Activated CD8-positive, alpha-beta T cell treated with anti-CD3 and anti-CD28 coated beads for 36 hours (primary cell): ENCODE measurements at places on chromosomes 4 and X.
A peak's percentile ranks its signal among the peaks of the same experiment; 100 is the strongest.

- no peak for DNase-seq
These were observed 650.0 kb upstream of the BOD1L1 start for GRCh38 chr4:14277505-14277904.

- no peak for DNase-seq
These were observed 4.4 kb upstream of the HTATSF1 start for GRCh38 chrX:136493011-136493410.

DNA sequence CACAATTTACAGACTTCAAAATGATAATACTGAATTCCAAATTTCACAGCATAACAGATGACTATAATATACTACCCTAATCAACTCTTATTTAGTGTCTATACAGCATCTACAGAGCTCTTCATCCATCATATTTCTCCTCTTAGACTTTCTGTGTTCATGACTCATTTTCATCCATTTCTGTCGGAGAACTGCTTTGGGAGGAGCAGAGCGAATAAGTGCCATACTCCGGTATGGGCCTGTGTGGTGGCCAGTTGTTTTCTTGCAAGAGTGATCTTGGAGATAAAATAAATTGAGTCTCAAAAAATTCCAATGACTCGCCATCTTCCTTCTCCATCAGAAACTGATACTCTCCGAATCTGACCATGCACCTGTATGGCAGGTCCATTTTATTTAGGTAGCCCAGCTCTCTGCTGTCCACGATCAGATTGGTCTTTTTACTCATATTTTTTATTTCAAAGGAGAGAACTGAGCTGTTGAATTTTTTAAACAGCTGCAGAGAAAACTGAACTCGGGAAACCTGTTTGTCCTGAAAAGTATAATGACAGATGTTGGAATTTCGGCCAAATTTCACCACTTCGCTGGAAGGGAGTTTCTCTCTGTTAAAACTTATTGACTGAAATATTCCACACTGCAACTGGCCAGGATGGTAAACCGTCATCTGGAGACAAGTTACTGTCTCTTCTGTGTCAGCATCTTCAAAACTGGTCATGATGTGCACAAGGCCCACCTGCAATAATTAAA, 7.8 kb downstream of the TIFA start:
- DNase-seq, result no peak

DNA sequence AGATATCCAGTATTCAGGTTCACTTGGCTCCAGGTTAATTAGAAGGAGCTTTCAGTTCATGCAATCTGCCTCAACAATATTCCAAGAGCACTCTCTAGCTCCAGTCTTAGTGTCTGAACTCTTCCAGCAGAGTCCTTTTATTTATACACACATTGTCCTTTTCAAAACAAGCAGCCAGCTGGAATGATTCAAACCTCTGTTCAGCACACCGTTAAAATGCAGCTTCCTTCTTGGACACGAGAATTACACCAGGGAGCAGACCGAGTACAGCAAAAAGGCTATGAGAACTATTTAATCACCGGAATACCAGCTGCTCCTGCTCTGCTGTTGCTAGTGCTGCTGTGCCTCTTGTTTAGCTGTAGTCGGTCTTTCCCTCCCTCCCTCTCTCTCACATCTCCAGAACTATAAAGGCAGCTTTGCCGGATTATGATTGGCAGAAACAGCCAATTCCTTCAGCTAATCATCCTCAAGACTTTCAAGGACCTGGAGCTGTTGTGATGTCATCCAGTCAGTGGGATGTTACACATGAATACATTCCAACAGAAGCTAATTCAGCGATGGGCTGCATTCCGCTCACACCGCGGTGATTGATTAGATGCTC, at the start of gene NDST4:
Gene NDST4, minus strand, starts transcription at position 115 of the 601 bp plus-strand sequence. CDS start 36,584 bp downstream, outside the sequence.
- DNase-seq, result no peak

DNA sequence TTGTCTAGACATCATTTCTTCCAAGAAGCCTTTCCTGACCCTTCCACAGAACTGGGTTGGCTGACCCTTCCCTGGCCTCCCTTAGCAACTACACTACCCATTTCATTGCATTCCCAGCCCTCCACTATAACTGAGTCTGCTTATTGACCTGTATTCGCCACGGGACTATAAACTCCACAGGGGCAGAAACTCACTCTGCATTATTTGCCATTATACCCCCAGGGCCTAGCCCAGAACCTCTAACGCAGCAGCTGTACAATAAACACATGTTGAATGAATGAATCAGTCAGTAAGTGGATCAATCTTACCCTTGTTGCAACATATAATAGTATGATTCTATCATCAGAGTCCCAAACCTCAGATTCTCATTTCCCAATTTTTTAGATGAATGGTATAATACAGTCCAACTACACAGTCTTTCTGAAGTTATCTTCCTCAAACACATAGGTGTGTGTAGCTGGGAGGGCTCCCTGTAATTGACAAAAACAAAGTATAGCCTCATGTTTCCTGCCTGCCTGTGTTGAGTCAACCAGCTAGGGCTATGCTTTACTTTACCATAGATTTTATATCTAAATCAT, 209.3 kb downstream of the CHIC2 start:
- no peak for DNase-seq

GRCh38 chr4:99402765-99403164, 32.4 kb downstream of the ADH7 start:
- no peak for DNase-seq

GRCh38 chrX:8548446-8548845, 83.8 kb downstream of the VCX3B start:
- DNase-seq, result no peak

- no peak for DNase-seq
These were observed 117.7 kb downstream of the CRLF2 start for GRCh38 chrX:1094566-1095333.

DNA sequence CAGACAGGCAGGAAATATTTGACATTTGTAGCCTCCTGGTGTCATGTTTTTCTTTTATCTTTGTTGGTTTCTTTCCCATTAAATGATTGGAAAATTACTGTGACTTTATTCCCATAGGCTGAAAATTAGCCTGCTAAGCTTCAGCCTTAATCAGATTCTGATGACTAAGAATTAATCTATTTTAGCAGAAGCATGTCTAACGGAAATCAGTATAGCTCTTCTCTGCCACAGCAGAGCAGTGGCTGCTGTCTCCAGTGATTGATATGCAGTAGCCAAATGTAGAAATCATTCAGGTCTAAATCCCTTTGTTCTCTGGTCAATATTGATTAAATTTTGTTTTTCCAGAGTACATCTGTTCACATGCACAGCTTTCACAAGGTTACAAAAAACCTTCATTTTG, 199.3 kb downstream of the GC start:
- DNase-seq, result no peak

- no peak for DNase-seq
These were observed 25.8 kb upstream of the STBD1 start for GRCh38 chr4:76280488-76281441.

GRCh38 chrX:68440442-68440841, 7.1 kb upstream of the OPHN1 start:
- no peak for DNase-seq

- no peak for DNase-seq
These were observed 120.1 kb downstream of the AFF1 start for GRCh38 chr4:87054900-87055299.

DNA sequence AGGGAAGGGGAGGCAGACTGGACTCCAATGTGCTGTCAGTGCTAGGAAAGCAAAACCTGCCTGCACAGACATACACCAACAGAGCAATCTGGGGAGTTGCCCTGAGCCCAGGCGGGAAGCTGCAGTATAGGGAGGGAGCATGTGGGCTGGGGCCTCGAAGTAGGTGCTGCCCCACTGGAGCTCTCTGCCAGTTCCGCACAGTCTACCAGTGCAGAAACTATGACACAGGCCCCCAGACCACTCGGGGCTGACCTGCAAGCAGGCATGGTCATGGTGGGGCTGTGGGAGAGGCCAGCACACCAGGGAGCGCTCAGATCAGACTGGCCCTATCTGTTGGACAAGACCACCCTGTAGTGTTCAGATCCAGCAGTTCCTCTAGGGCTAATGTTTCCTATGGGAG, 344.1 kb upstream of the TRAM1L1 start:
- DNase-seq, result no peak

DNA sequence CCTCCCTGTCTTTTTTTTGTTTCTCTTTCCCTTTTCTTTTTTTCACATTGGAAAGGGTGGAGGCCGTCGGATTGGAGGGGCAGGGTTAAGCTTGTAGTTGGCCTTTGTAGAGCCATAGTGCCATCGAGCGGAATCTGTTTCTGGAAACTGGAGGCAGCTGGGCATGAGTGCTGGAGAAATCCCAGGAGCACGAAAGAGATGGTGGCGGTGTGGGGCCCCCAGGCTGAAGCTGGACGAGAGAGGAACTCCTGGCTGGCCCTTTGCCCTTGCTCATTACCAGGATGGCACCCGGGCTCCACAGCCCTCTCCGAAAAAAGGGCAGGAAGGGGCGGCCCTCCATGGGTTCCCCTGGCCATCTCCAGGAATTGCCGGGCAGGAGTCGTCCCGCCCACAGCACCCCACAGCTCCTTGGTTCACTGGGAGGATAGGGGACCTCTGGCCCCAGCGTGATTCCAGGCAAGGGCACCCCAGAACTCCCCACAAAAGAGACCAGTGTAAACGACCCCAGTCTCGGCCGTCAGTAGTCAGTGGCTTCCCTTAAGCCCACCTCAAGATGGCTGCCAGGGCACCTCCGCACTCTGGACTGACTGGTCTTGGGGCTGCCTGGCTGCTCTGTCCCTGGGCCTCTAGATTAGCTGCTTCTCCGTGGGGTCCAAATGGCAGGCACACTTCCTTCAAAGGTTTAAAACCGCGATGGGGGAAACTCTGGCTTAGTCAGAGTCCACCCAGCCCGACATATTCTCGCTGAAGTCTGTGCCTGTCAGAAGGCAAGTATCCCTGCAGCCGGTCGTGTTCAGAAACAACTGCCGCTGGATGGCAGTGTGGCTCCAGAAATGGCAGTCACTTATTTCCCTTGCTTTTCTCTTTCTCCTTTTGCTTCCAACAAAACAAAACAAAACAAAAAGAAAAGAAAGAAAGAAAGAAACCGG, 74.1 kb downstream of the NBDY start:
- peak; percentile 64 for DNase-seq

DNA sequence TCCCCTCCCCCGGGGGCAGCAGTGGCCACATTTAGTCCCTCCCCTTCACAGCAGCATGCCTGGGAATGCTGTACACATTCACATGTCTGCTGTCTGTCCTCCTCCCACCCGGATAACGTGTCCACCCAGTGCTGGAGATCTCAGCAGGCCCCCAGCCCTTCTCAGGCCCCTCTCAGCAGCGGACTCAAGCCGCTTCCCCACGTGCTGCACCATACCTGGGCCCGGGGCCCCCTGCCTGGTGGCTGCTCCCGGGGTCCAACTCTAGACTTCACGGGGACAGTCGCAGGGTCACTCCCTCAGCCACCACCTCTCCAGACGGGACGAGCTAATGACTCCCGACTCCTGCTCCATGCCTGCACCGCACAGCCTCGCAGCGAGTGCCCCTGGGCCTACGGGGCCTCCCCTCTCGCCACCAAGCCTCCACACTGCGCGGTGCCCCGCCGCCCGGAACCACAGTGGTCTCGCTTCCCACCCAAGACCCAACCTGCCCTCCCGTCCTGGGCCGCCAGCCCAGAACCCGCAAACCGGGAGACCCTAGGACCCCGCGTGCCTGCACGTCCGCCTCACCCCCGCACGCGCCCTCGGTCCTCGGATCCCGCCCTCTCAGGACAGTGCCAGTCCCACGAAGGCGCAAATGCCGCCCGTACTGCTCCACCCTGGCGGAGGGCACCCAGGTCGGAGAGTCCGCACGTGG, 1.3 kb upstream of the PCGF3 start:
- no peak for DNase-seq

- no peak for DNase-seq
These were observed 116.3 kb upstream of the PNPLA4 start for GRCh38 chrX:8043546-8043945.

- DNase-seq, result no peak
These were observed 157.7 kb downstream of the CHIC2 start for GRCh38 chr4:53906606-53907190.

DNA sequence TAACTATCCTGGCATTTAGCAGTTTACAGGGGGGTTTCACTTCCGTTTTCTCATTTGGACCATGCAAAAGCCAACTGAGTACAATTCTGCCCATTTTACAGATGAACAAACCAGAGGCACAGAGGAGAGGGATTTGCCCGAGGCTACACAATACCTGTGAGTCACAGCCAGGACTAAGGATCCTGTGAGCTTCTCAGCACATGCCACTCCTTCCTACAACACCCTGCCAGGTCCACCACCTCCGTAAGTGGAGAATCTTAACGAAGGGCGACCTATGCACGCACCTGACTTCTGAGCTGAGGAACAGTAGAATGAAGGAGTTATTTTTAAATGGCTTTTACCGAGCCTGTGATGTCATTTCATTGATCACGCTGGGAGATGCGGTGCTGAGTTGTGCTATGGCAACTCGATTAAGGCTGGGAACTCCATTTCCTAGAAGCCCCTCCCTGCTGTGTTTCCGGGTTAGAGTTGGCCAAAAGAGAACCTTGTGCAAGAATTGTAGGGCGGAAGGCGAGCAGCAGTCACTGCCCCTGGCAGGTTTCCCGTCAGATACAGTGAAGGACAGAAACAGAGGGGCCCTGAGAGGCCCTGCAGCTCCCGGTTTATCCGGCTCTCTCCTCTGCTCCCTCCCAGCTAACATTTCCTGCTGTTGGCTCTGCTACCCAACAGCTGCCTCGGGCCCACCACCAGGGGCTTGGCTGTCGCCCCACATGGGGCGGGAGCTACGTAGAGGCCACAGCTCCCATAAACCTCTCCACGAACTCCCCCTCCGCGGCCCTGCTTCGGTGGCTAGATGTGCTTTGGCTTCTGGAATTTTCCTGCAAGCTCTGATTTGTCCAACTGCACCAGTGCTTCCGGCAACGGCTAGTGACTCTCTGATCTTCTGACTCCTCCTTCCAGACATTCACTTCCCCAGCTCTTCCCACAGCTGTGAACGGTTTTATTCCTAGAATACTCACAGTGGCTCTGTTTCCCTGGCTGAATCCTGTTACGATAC, 75.1 kb upstream of the USP9X start:
- peak; percentile 72 for DNase-seq

DNA sequence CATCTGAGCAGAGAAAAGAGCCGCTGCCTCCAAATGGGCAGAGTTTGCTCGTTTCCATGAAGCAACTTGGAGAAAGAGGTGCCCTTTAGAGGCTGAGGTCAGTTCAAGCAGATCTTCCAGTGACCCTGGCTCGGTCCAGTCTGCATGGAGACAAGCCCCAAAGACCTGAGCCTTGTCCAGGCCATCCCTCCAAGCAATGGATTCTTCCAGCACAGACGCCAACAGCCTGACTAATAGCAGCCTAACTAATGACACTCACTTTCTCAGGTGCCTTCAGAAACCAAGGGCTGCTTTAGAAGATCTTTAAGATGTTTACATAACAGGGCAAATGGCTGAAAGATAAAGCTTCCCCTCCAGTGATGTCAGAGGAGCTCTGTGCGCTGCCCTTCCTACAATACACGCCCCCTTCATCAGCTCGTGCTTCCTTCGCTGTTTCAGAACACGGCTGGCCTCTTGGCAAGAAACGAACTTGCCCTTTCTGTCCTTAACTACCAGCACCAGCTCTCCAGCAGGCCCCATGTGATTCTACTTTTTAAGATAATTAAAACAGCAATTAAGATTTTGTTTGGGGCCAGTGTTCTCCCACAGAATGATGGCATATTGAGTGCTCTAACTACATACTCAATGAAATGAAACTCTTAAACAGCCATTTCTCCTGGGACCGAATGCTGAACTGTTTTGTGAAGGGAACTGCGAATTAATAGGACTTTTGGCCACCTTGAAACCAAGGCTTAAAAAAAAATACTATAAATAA, 119.0 kb downstream of the GPR143 start:
- DNase-seq, result no peak

GRCh38 chr4:40594261-40595178, 35.1 kb downstream of the RBM47 start:
- DNase-seq, result no peak

GRCh38 chrX:120380699-120381098, 18.8 kb downstream of the ATP1B4 start:
- peak; percentile 39 for DNase-seq
